NCI-H2081 (cell line): ENCODE measurements at places on chromosomes 12 and 14.

GRCh38 chr12:66903782-66904396 is 225.0 kb upstream of the GRIP1 start:
- peak; percentile 22 for DNase-seq

- no peak for DNase-seq
Observed at GRCh38 chr12:20142316-20142715, 226.0 kb upstream of the PDE3A start.

- DNase-seq = no peak
Observed at GRCh38 chr12:76201758-76202157, 117.3 kb upstream of the NAP1L1 start.

GRCh38 chr12:53950789-53951576 is 3.7 kb upstream of the HOXC12 start:
- DNase-seq = no peak

GRCh38 chr12:46886541-46887041 is 60.8 kb upstream of the SLC38A4 start:
- DNase-seq = no peak

GRCh38 chr12:20868277-20868676 is 57.8 kb downstream of the SLCO1B3 start:
- no peak for DNase-seq

GRCh38 chr12:12356467-12356895 is 397 bp upstream of the BORCS5 start:
- DNase-seq = no peak

- DNase-seq = peak; percentile 39
Observed at GRCh38 chr14:90453401-90453951, 56.6 kb downstream of the CALM1 start.

GRCh38 chr12:46267575-46267824 is 1.3 kb downstream of the SLC38A1 start:
- DNase-seq = no peak

DNA sequence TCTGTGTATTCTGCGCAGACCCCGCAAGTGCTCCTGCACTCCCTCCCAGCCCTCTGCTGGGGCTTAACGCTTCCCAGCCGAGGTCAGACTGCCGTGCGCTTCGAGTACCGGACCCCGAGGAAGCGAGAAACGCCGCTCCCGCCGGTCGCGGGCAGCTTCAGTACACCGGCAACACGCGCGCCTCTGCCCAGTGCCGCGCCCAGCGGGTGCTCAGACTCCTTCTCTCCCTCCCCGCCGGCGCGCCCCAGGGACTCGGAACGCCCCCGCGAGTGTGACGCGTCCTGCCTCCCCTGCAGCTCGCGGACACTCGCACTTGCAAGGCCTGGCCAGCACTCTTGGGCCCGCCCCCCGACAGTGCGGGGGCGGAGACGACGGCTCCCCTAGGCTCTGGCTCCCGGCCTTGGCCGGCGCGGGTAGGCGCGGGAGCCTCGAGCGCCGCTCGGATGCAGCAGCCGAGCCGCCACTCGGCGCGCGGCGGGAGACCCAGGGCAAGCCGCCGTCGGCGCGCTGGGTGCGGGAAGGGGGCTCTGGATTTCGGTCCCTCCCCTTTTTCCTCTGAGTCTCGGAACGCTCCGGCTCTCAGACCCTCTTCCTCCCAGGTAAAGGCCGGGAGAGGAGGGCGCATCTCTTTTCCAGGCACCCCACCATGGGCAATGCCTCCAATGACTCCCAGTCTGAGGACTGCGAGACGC is at the start of gene PTGER2:
Gene PTGER2, plus strand, starts transcription at position 410 of the 692 bp plus-strand sequence. Its CDS starts 237 bp downstream, at position 647.
- peak; percentile 47 for DNase-seq

GRCh38 chr12:107129315-107129930 is 36.1 kb upstream of the CRY1 start:
- peak; percentile 86 for DNase-seq

DNA sequence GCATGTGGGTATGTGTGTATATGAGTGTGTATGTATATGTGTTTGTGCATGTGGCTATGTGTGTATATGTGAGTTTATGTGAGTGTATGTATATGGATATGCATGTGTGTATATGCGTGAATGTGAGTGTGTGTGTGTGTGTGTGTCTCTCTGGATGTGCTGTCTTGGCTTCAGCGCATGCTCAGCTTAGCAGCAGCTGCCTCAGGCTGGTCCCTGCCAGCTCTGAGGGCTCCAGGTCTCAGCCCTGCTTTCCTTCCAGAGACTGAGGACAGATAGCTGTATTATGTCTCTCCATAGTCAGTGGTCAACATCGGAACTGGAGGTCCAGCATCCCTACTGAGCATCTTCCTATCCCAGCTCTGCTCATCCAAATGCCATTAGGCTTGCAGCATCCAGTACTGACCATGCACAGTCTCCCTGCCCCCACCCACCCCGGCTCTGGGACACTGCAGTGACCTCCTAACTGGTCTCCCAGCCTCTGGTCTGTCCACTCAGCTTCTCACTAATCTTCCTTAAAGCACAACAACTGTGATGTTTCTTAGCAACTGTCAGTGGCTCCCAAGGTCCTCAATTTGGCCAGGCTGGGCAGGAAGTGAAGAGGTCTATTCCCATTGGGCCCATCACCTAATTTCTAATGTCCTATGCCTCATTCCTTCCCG is 22.8 kb downstream of the FAIM2 start:
- no peak for DNase-seq

GRCh38 chr12:57454566-57455373 is at the start of gene INHBE:
TSS of gene INHBE (plus strand) at chr12:57455307. CDS start at chr12:57455537, 230 bp downstream.
- DNase-seq = no peak

DNA sequence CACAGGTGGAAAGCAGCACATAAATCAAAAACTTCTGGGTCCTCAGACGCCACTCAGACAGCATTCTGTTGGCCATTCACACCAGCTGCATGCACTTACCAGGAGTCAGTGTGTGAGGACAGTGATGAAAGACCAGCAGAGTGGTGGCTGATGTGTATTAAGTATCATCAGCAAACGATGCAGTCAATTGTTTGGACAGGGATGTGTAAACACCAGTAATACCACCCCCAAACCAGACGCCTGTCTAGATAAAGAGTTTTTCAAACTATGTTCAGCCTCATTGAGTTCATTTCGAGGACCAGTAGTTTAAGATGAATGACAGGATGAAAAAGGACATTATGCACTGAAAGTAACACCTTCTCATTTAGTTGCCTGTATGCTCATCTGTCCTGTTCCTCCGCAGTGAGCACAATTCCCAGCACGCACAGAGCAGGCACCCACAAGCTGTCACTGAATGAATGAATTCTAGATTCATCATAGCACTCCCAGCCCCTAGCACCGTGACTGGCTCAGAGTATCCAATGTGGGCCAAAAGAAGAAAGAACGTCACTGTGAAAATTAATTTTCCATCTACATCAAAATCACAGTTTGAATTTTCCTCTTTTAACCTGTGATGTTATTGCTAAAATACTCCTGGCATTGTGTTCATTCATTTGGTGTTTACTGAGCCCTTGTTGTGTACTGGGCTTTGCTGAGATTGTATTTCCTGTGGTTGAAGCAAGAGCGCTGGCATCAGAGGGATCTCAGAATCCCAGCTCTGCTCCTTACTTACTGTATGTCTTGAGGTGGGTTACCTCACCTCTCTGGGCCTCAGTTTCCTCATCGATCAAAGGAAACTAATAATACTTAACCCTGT is 124.8 kb upstream of the NOS1 start:
- DNase-seq = peak; percentile 75

- no peak for DNase-seq
Observed at GRCh38 chr12:14766649-14767215, 36.5 kb downstream of the WBP11 start.

GRCh38 chr14:53310412-53310811 is 157.3 kb upstream of the DDHD1 start:
- no peak for DNase-seq

GRCh38 chr12:43370263-43370662 is 181.7 kb downstream of the ADAMTS20 start:
- DNase-seq = no peak

- no peak for DNase-seq
Observed at GRCh38 chr12:24721191-24721590, 227.7 kb downstream of the BCAT1 start.

GRCh38 chr14:74580275-74580672 is 31.8 kb downstream of the LTBP2 start:
- no peak for DNase-seq
